ENCODE measurements at places on chromosomes 11 and 22.

GRCh38 chr22:44737406-44738346 lies 14.7 kb upstream of the ARHGAP8 start:
- DNase-seq: no peak

- no peak for DNase-seq
These were observed 88.8 kb downstream of the CD44 start for GRCh38 chr11:35227576-35228327.

DNA sequence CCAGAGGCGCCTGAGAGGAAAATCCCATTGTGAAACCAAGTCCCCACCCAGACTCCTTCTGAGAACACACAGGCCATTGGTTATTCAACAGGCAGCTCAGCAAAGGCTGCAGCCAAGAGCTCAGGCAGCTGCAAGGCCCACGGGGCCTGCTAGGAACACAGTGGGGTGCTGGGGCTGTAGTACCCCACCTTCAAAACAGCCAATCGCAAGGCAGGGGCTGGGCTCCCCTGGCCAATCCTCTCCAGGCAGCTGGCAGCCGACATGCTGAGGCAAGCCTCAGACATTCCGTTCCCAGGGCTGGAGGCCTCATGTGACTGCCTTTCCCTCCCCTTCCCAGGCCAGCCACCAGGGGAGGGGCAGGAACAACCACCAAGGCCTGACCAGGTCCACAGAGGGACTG lies 6.6 kb downstream of the PRODH start:
- DNase-seq: no peak

DNA sequence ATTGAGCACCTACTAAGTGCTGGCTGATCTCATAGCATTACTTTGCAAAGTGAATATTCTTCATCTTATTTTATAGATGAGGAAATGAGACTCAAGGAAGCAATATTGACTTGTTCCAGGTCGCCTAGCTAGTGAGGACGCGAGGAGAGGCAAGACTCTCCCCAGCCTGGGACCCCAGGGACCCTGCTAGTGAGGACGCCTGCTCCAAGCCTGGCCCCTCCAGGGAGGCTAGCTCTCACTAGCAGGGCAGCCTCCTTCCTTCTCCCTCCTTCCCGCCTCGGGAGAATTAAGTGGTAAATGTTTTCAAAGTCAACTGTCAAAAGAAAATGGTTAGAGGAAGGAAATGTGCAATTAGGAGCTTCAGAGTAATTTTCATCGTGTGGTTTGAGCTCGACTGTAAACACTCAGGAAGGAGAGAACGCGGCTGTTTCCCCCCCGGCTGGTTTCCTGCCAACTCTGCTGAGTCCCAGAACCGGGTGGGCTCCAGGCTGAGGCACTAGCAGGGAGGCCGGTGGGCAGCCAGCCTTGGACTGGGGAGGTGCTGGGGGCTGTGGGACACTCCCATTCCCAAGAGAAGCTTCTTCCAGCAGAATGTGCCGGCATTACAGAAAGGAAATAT lies 17.9 kb downstream of the MYEOV start:
- DNase-seq: no peak

All from stimulated activated CD8-positive, alpha-beta memory T cell treated with anti-CD3 and anti-CD28 coated beads, Interleukin-12 subunit alpha, Interleukin-12 subunit beta, amount 100 ng/mL, for 4 hours (primary cell).